ENCODE measurements at places on chromosomes 7 and 10. TPM values are rescaled to one million over a fixed set of nuclear protein-coding genes. Genes with fewer than 3 reads are reported as not detected.
A peak's percentile ranks its signal among the peaks of the same experiment; 100 is the strongest.

- DNase-seq: no peak
- H3K4me1 ChIP-seq: no peaks in the 10 kb centered on the region
- no peak overlapping the region for H3K27ac ChIP-seq
- no peaks in the 10 kb centered on the region for H3K36me3 ChIP-seq
- H3K4me3 ChIP-seq: no peak overlapping the region
Observed at GRCh38 chr10:28254290-28254985, 48.4 kb downstream of the MPP7 start.

DNA sequence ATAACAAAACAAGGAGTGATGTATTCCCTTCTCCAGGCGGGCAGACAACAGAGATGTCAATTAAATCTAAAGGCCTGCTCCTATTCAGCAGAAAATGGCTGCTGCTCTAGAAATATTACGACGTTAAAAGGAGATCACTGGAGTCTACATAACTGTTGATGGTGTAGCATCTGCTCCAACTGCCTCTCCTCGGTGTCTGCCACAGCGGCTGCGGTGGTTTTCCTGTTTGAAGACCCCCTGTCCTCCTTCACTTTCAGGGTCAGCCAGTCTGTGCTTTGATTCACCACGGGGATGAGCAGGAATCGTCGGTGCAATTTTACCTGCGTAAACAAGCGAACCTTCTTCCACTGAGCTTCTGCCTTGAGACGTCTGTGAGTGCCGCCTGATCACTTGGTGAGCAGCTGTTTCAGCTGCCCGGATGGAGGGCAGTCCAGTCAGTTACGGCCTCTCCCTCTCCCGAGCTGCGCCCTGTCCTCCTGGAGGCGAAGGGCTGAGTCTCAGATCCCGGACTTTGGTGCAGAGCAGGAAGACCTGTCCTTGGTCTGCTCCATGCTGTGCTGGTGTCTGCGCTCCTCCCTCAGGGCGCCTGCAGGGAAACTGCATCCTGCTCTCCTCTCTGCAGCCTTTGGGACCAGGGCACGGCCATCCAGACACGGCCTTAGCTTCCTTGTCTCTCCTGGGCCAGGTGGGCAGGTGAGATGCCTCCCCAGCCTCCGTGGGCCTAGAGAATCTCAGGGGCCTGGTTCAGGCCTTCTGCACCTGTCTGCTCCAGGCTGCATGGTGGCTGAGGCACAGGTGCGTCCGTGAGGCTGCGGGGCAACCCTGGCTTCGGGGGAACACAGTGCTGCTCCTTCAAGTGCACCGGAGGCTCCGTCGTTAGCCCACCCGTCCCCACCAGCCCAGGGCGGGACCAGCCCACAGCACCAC is 326.6 kb downstream of the ADARB2 start:
- no peaks in the 10 kb centered on the region for H3K4me1 ChIP-seq
- no peak for DNase-seq
- H3K27me3 ChIP-seq: no peaks in the 10 kb centered on the region

GRCh38 chr10:4195213-4195612 is 410.2 kb upstream of the KLF6 start:
- H3K36me3 ChIP-seq: no peaks in the 10 kb centered on the region
- no peak overlapping the region for H3K27ac ChIP-seq
- H3K4me1 ChIP-seq: no peaks in the 10 kb centered on the region
- H3K4me3 ChIP-seq: no peak overlapping the region

GRCh38 chr10:930625-931325 is 730 bp downstream of the LARP4B start:
- H3K27ac ChIP-seq: peak overlapping the region; percentile 83
- H3K36me3 ChIP-seq: peaks cover 2% of the 10 kb centered on the region
- H3K27me3 ChIP-seq: no peaks in the 10 kb centered on the region
- no peak for DNase-seq
- H3K4me3 ChIP-seq: peak overlapping the region; percentile 79

GRCh38 chr10:113470372-113471240 is 82.2 kb upstream of the HABP2 start:
- no peak overlapping the region for H3K4me3 ChIP-seq
- no peaks in the 10 kb centered on the region for H3K27me3 ChIP-seq
- H3K27ac ChIP-seq: no peak overlapping the region
- no peak for DNase-seq
- H3K4me1 ChIP-seq: no peaks in the 10 kb centered on the region

DNA sequence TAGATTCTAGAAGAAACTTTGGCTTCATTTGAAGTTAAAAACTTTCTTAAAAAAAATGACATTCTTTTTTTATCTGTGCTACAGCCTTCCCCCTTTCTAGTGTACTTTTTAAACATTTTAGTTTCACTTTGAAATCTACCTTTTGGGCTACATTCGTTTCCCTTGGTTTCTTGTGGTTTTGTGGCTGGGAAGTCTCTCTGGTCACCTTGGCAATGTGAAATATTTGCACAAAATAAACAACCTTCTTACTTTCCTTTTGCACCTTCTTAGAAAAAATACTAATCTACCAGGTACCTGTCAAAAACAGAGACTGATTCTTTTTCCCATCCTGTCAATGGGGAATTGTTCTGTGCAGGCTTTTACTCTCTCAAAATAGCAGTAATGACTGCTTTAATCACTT is 350.2 kb downstream of the GATA3 start:
- H3K4me3 ChIP-seq: no peak overlapping the region
- no peaks in the 10 kb centered on the region for H3K27me3 ChIP-seq
- no peaks in the 10 kb centered on the region for H3K36me3 ChIP-seq
- peaks cover 4% of the 10 kb centered on the region for H3K4me1 ChIP-seq
- no peak overlapping the region for H3K27ac ChIP-seq
- DNase-seq: peak; percentile 21

GRCh38 chr10:100831742-100832141 is 81.0 kb upstream of the SLF2 start:
- H3K4me3 ChIP-seq: no peak overlapping the region
- H3K4me1 ChIP-seq: peaks cover 5% of the 10 kb centered on the region
- H3K36me3 ChIP-seq: no peaks in the 10 kb centered on the region
- no peak for DNase-seq

GRCh38 chr10:72814099-72814790 is 79.3 kb upstream of the OIT3 start:
- no peaks in the 10 kb centered on the region for H3K36me3 ChIP-seq
- H3K4me3 ChIP-seq: no peak overlapping the region
- H3K27me3 ChIP-seq: no peaks in the 10 kb centered on the region
- no peak for DNase-seq

DNA sequence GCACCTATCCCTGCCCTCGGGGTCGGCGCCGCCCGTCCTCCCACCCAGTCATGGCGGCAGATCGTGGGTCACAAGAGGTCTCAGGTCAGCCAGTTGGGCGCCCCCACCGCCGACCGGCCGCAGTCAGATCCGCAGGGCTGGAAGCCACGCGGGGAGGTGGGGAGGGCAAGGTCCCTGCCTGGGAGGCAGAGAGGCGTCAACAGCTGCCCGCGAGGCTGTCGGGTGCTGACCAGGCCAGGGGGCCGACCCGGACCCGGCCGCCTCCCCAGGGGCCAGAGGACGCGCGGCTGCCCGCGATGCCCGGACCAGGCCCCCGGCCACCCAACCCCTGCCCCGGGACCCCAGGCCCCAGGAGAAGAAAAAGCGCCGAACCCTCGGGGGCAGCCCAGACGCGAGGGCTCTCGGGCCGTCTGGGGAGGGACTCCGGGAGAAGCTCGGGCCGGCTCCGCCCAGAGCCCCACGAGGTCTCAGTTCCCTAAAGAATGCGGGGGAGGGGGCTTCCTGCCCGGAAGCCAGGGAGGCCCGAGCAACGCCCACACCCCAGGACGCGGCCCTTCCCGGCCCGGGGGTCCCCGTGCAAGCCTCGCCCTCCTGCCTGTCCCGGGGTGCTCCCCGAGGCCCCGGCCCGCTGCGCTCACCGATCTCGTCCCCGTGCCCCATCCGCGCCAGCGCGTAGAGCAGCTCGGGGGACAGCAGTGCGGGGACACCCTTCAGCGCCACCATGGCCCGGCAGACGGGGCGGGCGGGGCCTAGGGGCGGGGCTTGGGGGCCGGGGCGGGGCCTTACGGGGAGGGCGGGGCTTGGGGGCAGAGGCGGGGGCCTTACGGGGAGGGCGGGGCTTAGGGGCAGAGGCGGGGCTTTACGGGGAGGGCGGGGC is at the start of gene FUOM:
TSS of gene FUOM (minus strand) at position 735 of the 877 bp plus-strand sequence. CDS start at position 723, 12 bp downstream.
- DNase-seq: no peak
- peaks cover 17% of the 10 kb centered on the region for H3K4me1 ChIP-seq
- peak within 1 kb of the TSS; percentile 73 for H3K4me3 ChIP-seq
- no peaks in the 10 kb centered on the region for H3K27me3 ChIP-seq
- H3K36me3 ChIP-seq: peaks cover 5% of the 10 kb centered on the region
- peak within 1 kb of the TSS; percentile 38 for H3K27ac ChIP-seq

GRCh38 chr10:9012312-9012711 is 957.8 kb downstream of the GATA3 start:
- DNase-seq: no peak
- no peak overlapping the region for H3K27ac ChIP-seq
- H3K36me3 ChIP-seq: no peaks in the 10 kb centered on the region
- H3K4me1 ChIP-seq: no peaks in the 10 kb centered on the region
- no peak overlapping the region for H3K4me3 ChIP-seq

GRCh38 chr10:14010769-14011574 is 319.8 kb downstream of the FRMD4A start:
- no peaks in the 10 kb centered on the region for H3K27me3 ChIP-seq
- no peak overlapping the region for H3K4me3 ChIP-seq
- no peak for DNase-seq
- H3K4me1 ChIP-seq: peaks cover 11% of the 10 kb centered on the region
- H3K36me3 ChIP-seq: no peaks in the 10 kb centered on the region

DNA sequence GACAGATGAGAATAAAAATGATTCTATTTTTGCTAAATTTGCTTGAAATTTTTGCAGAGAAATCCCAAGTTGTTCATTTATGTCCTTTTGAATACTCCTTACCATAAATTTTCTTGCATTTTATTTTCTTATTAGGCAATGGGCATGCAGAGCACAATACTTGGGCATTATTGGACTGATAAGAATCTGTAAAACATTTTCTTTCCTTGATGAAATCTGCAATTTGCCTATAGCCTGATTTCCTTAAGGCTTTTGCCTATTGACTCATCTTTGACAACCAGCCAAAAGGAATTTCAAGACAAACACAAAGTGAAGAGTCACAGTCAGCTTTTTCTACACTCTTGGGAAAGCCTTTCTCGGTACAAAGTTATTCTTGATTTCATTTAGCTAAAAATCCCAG is 30.5 kb upstream of the GNAT3 start:
- H3K36me3 ChIP-seq: no peaks in the 10 kb centered on the region
- H3K4me3 ChIP-seq: no peak overlapping the region
- DNase-seq: no peak
- no peak overlapping the region for H3K27ac ChIP-seq

DNA sequence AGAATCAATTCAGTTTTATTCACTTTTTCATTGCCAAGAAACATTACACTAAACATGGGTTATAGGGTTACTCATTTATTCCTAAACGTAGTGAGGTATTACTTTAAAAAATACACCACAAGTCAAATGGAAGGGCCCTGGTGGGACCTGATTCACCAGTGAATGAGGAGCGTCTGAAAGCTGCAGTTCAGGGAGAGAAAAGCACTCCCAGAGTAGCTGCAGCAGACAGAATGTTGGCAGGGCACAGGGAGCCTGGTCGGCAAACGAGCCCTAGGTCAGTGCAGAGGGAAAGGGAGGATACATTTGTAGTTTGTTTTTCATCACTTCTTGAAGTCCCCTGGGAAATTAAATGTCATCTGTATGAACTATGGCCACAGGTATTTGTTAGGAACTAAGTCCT is 361.7 kb upstream of the ETV1 start:
- no peak overlapping the region for H3K27ac ChIP-seq
- DNase-seq: no peak
- no peak overlapping the region for H3K4me3 ChIP-seq

GRCh38 chr10:1365540-1366321 is 309.5 kb downstream of the WDR37 start:
- no peaks in the 10 kb centered on the region for H3K27me3 ChIP-seq
- no peaks in the 10 kb centered on the region for H3K4me1 ChIP-seq

DNA sequence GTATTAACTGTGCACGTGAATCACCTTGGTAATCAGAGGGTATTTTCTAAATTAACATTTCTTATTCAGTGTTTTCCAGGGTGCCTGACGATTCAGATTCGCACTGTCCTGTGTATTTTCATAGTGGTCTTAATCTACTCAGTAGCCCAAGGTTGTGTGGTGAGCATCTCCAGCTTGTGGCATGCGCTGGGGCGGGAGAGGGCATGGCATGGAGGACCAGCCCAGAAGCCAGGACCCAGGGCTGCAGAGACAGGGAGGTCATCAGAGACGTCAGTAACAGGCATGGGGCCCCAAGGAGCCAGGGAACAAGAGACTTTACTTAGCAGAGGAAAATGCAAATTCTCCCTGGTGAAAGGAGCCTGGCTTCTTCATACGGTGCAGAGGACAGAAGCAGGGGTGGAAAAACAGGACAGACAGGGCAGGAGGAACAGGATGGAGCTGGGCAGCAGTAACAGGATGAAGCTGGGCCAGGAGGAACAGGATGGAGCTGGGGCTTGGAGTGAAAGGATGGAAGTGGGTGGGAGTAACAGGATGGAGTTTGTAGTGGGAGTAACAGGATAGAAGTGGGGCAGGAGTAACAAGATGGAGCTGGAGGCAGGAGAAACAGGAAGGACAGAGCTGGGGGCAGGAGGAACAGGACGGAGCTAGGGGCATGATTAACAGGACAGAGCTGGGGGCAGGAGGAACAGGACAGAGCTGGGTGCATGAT is 110.9 kb downstream of the ADCY1 start:
- H3K4me3 ChIP-seq: no peak overlapping the region
- no peak for DNase-seq
- no peaks in the 10 kb centered on the region for H3K27me3 ChIP-seq
- no peaks in the 10 kb centered on the region for H3K4me1 ChIP-seq

- no peak for DNase-seq
- no peak overlapping the region for H3K4me3 ChIP-seq
- no peaks in the 10 kb centered on the region for H3K36me3 ChIP-seq
Observed at GRCh38 chr7:71251706-71252105, 119.8 kb downstream of the GALNT17 start.

DNA sequence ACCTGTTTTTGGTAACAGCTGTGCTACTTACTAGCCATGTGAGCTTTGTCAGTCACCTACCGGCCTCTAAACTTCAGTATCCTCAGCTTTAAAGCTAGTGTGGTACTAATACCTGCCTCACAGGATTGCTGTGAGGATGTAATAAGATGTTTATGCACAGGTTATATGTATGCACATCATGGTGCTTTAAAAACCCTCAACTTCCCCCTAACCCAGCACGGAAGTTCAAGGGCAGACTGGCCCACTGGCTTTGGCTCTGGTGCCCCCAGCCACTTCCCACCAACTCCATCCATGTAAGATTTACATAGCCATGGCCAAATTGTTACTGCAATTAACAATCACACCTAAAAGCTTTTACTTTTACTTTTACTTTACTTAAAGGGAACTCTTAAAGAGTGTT is 676.0 kb upstream of the GALNT17 start:
- DNase-seq: no peak
- peaks cover 2% of the 10 kb centered on the region for H3K36me3 ChIP-seq
- H3K4me1 ChIP-seq: peaks cover 10% of the 10 kb centered on the region
- H3K27me3 ChIP-seq: no peaks in the 10 kb centered on the region

GRCh38 chr10:110493832-110494426 is 3.8 kb upstream of the DUSP5 start:
- H3K4me3 ChIP-seq: no peak overlapping the region
- no peaks in the 10 kb centered on the region for H3K36me3 ChIP-seq
- H3K27ac ChIP-seq: no peak overlapping the region
- no peaks in the 10 kb centered on the region for H3K27me3 ChIP-seq

The CYP3A5 gene
- 0.27 TPM for total RNA-seq

The NEUROD6 gene
- not detected for total RNA-seq

The GDF2 gene
- not detected for total RNA-seq

Measured in GM12878 (cell line).